ENCODE measurements at places on chromosomes 1 and 21.
A peak's percentile ranks its signal among the peaks of the same experiment; 100 is the strongest.

- no peak for DNase-seq
These were observed 66.1 kb upstream of the AKT3 start for GRCh38 chr1:243916160-243916559.

GRCh38 chr1:153371231-153371630, 4.2 kb downstream of the S100A12 start:
- no peak for DNase-seq

DNA sequence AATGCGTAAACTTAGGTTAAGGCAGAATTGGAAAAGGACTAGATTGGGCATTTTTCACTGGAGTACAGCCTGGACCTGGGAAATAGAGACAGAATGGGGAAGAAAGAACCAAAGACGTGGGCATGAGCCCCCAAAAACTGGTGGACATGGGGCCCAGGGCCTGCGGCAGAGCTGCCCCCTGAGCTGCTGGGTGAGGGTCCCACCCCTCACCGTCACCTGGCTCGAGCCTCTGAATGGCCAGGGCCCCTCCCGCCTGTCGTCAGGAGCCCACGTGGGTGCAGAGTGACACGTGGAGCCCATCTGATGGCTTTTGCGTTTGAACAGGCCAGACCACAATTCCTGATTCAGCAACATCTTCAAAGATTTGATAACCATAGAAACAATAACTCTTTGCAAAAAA, 360.9 kb upstream of the VAMP3 start:
- DNase-seq, result no peak

GRCh38 chr21:42711667-42712066, 58.2 kb downstream of the PDE9A start:
- no peak for DNase-seq

GRCh38 chr1:35748326-35748725, 21.5 kb downstream of the CLSPN start:
- DNase-seq, result no peak

- no peak for DNase-seq
These were observed 12.6 kb downstream of the TINAGL1 start for GRCh38 chr1:31588751-31589515.

DNA sequence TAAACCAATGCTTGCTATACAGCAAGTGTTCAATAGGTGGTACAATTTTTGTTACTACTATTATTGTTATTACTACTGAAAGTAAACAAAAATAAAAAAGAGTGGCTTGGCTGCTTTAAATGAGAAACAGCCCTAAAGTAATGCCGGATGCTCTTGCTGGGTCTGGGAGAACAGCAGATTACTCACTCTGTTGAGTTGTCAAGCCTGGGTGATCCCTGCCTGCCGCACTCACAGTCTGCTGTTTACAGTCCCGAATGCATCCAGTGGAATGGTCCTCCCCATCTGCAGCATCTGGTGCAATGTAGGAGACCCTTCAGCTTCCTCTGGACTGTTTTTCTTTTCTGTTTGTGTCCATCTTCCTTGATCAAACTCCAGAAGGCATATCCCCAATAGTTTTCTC, 102.7 kb upstream of the IVNS1ABP start:
- DNase-seq, result no peak

- DNase-seq, result no peak
These were observed 152.9 kb upstream of the HMGB4 start for GRCh38 chr1:33710967-33711366.

DNA sequence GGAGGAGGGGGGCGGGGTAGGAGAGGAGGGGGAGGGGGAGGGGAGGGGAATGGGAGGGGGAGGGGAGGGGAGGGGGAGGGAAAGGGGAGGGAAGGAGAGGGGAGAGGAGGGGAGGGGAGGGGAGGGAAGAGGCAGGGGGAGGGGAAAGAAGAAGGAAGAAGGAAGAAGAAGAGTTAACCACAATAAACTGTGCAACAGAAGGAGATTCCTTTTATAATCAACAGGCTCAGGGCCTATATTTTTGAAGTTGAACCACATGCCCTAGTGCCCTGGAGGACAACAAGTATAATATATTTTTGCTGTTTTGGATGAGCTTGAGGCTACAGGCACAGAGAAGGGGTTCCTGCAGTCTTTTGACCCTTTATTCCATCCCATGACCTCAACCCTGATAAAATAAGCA, 228.2 kb upstream of the IRF2BP2 start:
- DNase-seq, result no peak

GRCh38 chr1:236058141-236058934, 6.6 kb downstream of the NID1 start:
- peak; percentile 59 for DNase-seq

- no peak for DNase-seq
These were observed 54.4 kb upstream of the SYT6 start for GRCh38 chr1:114208106-114208505.

- DNase-seq, result no peak
These were observed 5.8 kb downstream of the CAPZB start for GRCh38 chr1:19479351-19480120.

GRCh38 chr1:28256197-28256827, 3.0 kb upstream of the SESN2 start:
- DNase-seq, result no peak

- DNase-seq, result no peak
These were observed 101.5 kb upstream of the RUNX3 start for GRCh38 chr1:25031601-25031965.

DNA sequence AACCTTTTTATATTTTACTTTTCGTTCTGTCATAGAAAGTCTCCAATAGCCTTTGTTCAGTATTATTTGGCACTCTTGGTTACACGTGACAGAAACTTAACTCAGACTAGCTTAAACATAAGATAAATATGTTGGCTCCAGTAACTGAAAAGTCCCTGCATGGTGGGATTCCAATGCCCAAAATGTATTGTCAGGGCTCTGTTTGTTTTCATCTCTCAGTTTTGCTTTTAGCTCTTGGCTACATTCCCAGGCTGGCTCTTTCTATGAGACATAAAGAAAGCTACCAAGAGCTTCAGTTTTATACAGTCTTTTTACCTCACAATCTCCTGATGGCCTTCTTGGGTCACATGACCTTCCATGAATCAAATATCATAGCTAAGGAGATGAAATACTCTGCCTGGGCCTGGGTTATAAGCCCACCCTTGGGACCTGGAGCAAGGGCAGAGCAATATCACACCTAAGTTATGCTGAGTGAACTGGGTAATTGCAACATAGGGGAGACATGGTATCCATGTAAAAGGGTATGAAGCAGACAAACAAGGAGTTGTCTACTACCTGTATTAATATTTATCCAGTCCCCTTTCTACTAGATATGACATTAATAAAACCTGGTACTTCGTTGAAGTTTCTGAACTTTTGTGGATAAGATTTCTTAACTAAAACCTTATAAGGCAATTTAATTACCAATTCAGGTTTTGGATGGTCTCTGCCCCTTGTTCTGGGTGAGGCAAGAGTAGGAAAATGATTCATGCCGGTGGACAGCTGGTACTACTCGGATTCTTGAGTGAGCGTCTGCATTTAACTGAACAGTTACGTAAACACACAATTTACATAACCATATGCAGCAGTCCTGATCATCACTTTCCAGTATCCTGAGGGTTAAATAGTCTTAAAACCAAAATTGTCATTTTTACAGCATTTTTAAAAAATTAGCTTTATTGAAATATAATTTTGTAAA, 442.3 kb downstream of the GPATCH2 start:
- DNase-seq, result no peak

- DNase-seq, result peak; percentile 85
These were observed 21.1 kb downstream of the KIF17 start for GRCh38 chr1:20696397-20697333.

GRCh38 chr1:214864896-214865688, 217.4 kb upstream of the KCNK2 start:
- peak; percentile 31 for DNase-seq

DNA sequence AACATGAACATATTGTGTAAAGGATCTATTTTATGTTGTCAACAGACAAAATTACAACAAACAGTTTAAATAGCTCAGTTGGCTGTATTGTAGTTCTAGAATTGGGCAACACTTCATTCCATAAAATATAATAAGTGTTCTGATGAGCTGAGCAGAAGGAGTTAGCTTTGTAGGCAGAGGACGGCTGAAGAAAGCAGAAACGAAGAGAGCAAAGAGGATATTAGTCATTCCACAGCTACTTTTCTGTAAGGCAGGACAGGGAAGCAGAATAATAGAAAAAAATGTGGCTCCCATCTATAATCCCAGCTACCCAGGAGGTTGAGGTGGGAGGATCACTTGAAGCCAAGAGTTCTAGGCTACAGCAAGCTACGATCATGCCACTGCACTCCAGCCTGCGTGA, 20.2 kb upstream of the IVNS1ABP start:
- DNase-seq, result no peak

- no peak for DNase-seq
These were observed 25.6 kb downstream of the S100A10 start for GRCh38 chr1:151968058-151968457.

DNA sequence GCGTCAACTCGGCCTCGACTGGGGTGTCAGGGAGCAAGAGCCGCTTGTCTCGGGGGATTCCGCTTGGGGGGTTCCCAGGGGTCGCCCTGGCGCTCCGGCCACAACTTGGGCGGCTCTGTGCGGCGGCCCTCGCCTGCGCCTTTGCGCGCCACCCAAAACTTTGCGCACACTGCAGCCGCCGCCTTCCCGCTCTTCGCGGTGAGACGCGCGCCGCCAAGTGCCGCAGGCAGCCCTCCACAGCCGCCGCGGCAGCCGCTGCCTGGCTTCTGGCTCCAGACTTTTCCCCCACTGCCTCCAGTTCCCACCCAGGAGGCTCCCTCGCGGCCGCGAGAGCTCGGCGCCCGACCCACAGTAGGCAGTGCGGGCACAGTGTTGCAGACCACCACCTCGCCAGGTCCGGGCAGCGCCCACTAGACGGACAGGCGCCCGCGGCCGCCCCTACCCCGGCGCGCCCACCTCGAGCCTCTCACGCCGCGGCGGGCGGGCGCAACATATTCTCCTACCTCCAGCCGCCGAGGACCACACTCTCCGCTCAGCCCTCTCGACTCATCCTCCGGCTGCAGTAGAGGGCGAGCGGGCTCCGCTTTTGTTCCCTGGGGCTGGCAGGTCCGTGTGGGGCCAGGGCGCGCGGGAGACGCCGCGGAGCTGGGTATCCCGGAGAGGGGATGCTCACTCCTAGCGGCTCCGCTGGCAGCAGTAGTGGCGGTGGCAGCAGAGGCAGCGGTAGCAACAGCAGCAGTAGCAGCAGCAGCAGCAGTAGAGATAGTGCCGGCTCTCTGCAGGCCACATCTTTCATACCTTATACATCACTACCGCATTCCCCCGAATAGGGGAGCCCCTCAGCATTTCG, 296.6 kb downstream of the OMA1 start:
- DNase-seq, result no peak

DNA sequence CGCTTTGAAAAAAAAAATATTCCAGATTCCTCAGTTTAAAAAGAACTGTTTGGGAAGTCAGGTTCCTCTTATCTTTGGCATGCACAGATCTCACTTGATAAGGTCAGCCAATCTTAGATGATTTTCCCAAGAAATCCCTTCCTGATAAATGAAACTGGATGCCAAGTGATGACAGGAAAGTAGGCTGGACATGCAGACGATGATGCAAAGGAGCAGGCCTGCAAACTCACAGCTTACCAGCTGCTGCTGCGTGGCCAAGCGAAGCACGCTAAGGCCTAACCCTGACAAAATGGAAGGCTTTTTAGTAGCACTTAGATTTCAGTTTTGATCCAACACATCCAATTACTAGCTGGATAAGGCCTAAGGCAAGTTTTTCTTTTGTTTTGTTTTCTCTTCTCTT, 10.1 kb downstream of the TADA1 start:
- DNase-seq, result no peak

DNA sequence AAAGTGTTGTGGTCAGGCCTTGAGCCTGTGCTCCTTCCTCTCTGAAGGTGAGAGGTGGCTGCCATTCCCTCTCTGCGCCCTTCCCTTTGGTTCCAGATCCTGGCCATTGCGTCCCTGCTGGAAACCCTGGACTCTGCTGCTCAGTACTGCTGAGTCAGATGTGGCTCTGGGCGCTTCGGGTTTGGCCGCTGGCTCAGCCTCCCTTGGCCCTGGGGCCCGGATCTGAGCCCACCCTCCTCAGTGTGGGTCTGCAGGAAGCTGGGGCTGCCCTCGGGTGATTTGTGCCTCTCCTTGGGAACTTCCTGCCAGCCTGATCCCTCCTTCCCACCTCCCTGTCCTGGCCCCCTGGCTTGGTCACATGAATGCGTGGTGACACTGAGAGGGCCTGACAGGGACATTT, 32.2 kb downstream of the QSOX1 start:
- no peak for DNase-seq

- DNase-seq, result no peak
These were observed 188.1 kb upstream of the SAMSN1 start for GRCh38 chr21:14734191-14734590.

- DNase-seq, result no peak
These were observed 150.3 kb upstream of the SPAG17 start for GRCh38 chr1:118335331-118335732.

- DNase-seq, result no peak
These were observed 13.2 kb upstream of the SEC16B start for GRCh38 chr1:177983077-177983476.
